ENCODE measurements at places on chromosomes 7 and 10. TPM values are rescaled to one million over a fixed set of nuclear protein-coding genes. Genes with fewer than 3 reads are reported as not detected.

Gene THSD7A
- total RNA-seq = not detected

DNA sequence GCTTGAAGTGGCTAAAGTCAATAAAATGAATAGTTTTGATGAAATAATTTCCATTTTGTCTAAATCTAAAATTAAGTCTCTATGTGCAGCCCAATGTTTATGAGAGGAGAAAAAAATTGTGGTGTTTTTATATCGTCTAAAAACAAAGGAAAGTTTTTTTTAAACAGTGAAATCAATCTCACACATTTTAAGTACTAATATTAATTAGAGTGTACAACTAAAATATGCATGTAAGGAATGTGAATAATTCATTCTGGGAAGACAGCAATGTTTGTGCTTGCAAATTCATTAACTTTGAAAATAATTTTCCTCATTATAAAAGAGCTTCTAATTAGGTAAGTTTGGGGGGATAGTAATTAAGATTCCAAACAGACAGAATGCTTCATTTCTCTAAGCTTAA, at the start of gene NPVF:
Gene NPVF (minus strand): TSS at position 101 of the 400 bp plus-strand sequence. CDS start 47 bp downstream, at position 54.
- no peak for DNase-seq

DNA sequence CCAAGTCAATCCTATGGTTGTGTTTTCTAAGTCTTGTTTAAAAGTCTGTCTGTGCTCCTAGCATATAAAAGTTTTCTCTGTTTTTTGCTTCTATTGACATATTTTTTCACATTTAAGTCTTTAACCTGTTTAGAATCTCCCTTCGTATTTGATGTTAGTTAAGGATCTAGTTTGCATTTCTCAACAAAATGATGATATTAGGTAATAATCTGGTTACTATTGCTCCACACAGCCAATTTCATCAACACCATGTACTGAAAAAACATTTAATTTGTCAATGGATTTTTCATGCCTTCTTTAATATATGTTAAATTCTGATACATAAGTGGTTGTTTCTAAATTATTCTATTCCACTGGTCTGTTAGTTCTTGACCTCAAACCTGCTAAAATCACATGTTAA, 17.5 kb upstream of the TSGA13 start:
- no peak for DNase-seq

GRCh38 chr10:33249659-33250345, 84.7 kb downstream of the NRP1 start:
- no peak for DNase-seq

Data from activated naive CD8-positive, alpha-beta T cell treated with anti-CD3 and anti-CD28 coated beads for 36 hours (primary cell).